ENCODE measurements at places on chromosomes 12 and 14. TPM values are rescaled to one million over a fixed set of nuclear protein-coding genes. Genes with fewer than 3 reads are reported as not detected.

DNA sequence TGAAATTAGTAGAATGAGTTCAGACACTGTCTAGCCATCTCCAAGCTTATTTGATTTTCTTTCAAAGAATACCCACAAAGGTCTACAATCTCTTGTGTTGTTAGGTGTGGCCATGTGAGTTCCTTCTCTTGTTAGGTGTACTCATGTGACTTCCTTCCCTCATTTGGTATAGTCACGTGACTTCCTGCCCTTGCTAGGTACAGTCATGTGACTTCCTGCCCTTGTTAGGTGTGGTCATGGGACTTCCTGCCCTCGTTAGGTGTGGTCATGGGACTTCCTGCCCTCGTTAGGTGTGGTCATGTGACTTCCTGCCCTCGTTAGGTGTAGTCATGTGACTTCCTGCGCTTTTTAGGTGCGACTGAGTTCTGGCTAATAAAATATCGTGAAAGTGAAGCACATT, 179.6 kb downstream of the TMX1 start:
- no peaks in the 10 kb centered on the region for H3K4me1 ChIP-seq
- no peaks in the 10 kb centered on the region for H3K27me3 ChIP-seq
- DNase-seq = no peak
- H3K4me3 ChIP-seq = no peak overlapping the region
- no peaks in the 10 kb centered on the region for H3K36me3 ChIP-seq

DNA sequence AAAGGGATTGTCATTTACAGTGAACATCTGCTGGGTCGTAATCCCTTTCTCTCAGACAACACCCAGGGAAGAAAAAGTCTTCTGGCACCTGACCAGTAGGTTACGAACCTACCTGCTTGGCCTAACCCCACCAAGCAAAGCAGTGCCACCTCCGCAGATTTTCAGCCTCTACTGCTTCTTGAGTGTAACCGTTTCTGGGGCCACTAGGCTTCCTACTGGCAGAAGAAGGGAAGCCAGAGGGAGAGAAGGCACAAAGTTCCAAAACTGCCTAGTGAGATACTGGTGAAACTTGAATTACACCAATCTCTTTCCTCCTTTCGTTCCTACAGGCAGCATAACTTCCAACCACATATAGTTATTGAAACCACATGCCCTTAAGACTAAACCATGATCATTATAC, 383.6 kb downstream of the BCAT1 start:
- H3K4me3 ChIP-seq = no peak overlapping the region
- no peak overlapping the region for H3K27ac ChIP-seq
- DNase-seq = no peak
- peaks cover 5% of the 10 kb centered on the region for H3K27me3 ChIP-seq

PLA2G1B gene
- polyA plus RNA-seq = not detected

- H3K4me1 ChIP-seq = peaks cover 4% of the 10 kb centered on the region
- no peaks in the 10 kb centered on the region for H3K36me3 ChIP-seq
- H3K27ac ChIP-seq = no peak overlapping the region
- no peak overlapping the region for H3K4me3 ChIP-seq
- no peaks in the 10 kb centered on the region for H3K27me3 ChIP-seq
Observed at GRCh38 chr14:33764876-33765650, 185.8 kb downstream of the EGLN3 start.

Data from heart right ventricle (tissue), 16 donors.